Activated effector memory CD4-positive, alpha-beta T cell treated with Interleukin-2 at 50 U/mL for 16 hours (primary cell): ENCODE measurements at places on chromosomes 5 and 9.

GRCh38 chr9:20205821-20206220 lies 416.5 kb downstream of the MLLT3 start:
- no peak for DNase-seq

DNA sequence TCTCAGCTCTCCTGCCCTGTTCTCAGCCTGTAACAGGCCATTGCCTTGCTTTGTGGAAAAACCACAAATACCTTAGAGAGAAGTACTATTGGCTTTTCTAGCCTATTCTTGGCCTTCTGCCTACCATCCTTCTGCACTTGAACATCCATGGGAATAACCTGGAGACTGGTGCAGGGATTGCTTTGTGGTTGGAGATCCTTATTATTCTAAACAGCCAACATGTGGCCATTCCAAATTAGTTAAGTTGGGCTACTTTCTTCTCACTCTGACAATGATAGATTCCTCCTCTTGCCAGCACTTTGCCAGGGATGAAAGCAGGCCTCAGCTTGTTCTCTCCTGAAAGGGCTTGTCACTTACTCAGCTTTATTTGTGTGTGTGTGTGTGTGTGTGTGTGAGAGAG lies 240.4 kb downstream of the GLIS3 start:
- DNase-seq, result no peak

- DNase-seq, result no peak
Measured at GRCh38 chr5:89005990-89006389, 123.0 kb upstream of the MEF2C start.

- DNase-seq, result no peak
Measured at GRCh38 chr9:18675973-18676372, 202.0 kb downstream of the ADAMTSL1 start.

GRCh38 chr5:54443270-54443669 lies 12.2 kb upstream of the HSPB3 start:
- no peak for DNase-seq

DNA sequence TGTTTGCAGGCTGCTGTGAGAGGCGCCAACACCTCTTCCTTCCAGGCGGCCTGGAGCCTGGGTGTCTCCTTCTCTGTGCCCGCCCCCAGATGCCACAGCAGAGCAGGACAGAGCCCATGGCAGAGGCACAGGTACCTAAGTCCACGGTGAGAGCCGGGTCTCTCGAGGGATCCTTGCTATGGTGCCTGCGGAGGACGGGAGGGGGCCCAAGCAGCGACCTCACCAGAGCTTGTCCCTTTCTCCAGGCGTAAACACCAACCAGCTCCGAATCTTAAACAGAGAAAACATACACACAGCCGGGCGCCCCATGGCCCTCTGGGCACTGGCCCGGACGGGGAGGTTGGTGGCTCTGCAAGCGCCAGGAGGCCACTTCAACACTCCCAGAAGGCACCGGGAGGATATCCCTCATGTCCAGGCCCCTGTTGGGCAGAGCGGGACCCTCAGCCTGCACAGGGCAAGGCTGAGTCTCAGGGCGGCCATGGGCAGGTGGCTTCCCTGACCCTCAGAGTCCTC lies 11.8 kb downstream of the CCDC187 start:
- no peak for DNase-seq

GRCh38 chr5:147887026-147887627 lies 8.6 kb downstream of the SCGB3A2 start:
- DNase-seq, result no peak

DNA sequence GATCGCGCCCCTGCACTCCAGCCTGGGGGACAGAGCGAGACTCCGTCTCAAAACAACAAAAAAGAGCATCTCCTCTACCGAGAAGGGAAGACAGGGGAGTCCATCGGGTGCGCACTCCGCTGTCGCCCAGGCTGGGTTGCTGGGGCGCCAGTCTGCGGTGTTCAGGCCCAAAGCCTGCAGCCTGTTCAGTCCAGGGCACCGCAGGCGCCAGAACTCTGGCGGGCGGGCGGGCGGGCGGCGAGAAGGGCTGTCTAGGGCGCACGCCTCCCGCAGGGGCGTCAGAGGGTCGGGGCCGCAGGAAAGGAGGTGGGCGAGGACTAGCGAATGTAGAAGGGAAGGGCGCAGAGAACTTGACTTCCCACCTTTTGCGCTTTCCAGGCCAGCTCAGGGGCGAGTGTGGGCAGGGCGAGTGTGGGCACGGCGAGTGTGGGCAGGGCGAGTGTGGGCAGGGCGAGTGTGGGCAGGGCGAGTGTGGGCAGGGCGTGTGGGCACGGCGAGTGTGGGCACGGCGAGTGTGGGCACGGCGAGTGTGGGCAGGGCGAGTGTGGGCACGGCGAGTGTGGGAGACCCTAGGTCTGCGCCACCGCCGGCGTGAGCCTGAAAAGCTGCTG lies 10.5 kb downstream of the PROP1 start:
- DNase-seq, result no peak

DNA sequence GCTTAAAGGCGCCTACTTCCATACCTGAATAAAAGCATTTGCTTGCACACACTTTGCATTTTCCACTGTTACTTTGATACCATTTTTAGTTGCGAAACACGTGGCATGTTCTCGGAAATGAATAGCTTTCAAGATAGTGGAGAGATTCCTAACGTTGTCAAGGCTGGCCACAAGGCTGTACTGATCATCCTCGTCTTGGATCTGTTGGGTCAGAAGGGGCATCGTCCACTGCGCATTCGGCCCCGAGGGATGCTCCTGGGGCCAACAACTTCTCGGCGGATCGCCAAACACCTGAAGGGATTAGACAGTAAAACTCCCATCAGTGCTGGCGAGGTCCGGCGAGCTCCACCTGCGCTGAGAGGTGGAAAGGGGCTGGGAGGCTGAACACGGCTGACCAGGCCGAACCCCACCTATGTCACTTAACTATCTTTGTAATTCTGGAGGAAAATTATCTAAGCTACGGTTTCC lies 599 bp downstream of the RAD1 start:
- DNase-seq, result no peak

DNA sequence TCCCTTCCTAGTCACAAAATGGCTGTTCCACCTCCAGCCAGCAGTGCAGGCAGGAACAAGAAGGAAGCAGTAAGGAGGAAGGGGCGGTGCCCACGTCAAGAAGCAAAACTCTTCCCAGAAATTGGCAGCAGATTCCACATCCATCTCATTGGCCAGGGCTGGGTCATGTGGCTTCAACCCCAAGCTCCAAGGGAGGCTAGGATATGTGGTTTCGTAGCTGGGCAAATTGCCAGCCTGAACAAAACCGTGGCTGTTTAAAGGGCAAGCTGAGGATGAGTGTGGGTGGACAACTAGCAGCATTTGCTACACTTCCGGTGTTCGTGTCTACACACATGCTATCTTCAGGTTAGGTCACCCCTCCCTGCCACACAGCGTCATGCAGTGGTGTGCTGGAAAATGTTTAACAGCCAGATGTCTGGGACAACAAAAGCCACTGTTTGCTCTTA lies 92.1 kb upstream of the MAP1B start:
- DNase-seq, result no peak

- no peak for DNase-seq
Measured at GRCh38 chr5:180601591-180602480, 10.5 kb upstream of the SCGB3A1 start.

DNA sequence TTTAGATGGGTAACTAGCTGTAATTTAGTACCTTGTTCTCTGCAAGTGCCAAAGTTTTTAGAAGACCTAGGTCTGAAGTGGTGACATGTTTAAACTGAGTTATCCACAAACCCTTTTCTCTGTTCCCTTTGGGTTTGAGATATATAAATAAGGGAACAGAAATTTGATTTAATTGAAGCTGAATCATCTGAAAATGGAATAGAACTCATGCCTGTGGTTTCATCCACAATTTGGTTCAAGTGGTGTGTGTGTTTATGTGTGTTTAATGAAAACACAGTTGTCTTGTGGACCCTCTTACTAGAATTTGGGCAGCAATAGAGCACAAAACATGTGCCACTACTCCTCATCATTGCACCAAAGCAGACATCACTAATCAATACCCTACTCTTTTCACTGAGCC lies 216.9 kb downstream of the GLIS3 start:
- DNase-seq, result no peak
